ENCODE measurements at places on chromosomes 12 and 14. TPM values are rescaled to one million over a fixed set of nuclear protein-coding genes. Genes with fewer than 3 reads are reported as not detected.

DNA sequence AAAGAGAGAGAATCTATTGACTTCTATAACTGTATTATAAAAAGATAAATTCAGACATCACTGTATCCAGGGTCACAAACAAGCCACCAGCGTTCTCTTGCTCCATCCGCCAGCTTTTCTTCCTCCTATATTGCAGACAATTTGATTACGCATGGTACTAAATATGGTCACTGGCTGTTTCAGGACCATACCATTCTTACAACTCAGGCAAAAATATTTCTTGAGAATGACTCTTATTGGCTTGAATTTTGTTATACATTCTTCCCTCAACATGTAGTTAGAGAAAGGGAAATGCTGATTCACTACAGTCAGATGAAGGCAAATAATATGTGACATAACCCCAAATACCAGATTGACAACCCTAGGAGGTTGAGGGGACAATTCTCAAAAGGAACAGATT lies 101.3 kb downstream of the SLC6A15 start:
- H3K4me1 ChIP-seq = no peaks in the 10 kb centered on the region
- H3K27ac ChIP-seq = no peak overlapping the region
- H3K36me3 ChIP-seq = no peaks in the 10 kb centered on the region

DNA sequence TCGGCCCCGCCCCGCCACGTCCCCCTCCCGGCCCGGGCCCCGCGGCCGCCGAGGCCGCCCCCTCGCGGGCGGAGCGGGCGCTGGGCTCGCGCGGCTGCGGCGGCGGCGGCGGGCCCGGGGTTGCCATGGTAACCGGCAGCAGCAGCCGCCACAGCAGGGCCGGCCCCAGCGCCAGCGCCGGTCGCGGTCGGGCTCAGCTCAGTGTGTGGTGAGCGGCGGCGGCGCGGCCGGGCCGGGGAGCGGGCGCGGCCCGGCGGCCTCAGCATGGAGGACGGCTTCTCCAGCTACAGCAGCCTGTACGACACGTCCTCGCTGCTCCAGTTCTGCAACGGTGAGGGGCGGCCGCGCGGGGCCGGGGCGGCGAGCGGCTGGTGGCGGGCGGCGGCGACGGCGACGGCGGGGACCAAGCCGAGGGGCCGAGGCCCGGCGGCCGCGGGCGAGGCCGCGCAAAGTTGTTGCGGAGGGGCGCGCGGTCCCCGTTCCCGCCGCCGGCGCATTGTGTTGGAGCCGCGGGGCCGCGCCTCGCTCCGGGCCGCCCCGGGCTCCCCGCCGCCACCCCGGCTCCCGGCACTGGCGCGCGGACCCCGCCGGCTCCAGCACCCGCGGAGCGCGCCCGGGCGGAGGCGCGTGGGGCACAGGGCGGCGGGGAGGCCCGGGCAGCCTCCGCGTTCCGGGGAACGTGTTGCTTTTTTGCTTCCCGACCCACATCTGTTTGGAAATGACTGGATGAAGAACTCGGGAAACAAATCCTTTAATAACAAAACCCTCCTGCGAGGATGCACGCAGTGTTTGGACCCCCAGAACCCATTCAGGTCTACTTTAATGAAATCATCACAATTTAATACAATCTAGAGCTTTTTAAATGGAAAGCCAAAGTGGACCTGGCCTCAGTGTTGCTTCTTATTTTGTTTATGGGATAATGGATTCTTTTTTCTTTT lies at the start of gene EML1:
TSS of gene EML1 (plus strand) at position 201 of the 938 bp plus-strand sequence. CDS start at position 265, 64 bp downstream.
- H3K4me3 ChIP-seq = peak within 1 kb of the TSS; percentile 60
- DNase-seq = peak; percentile 85
- peak within 1 kb of the TSS; percentile 88 for H3K27ac ChIP-seq
- H3K27me3 ChIP-seq = no peaks in the 10 kb centered on the region
- H3K4me1 ChIP-seq = peaks cover 40% of the 10 kb centered on the region

GRCh38 chr12:45223868-45224267 lies 8.0 kb downstream of the ANO6 start:
- no peak overlapping the region for H3K4me3 ChIP-seq
- H3K4me1 ChIP-seq = peaks cover 10% of the 10 kb centered on the region
- no peak overlapping the region for H3K27ac ChIP-seq
- no peaks in the 10 kb centered on the region for H3K36me3 ChIP-seq

GRCh38 chr14:99157676-99158075 lies 114.3 kb downstream of the BCL11B start:
- no peaks in the 10 kb centered on the region for H3K36me3 ChIP-seq
- no peak overlapping the region for H3K4me3 ChIP-seq
- no peak overlapping the region for H3K27ac ChIP-seq
- H3K4me1 ChIP-seq = peaks cover 9% of the 10 kb centered on the region
- no peaks in the 10 kb centered on the region for H3K27me3 ChIP-seq

- H3K4me1 ChIP-seq = no peaks in the 10 kb centered on the region
- H3K36me3 ChIP-seq = no peaks in the 10 kb centered on the region
- H3K27me3 ChIP-seq = no peaks in the 10 kb centered on the region
- no peak overlapping the region for H3K27ac ChIP-seq
- no peak overlapping the region for H3K4me3 ChIP-seq
- DNase-seq = no peak
These were observed 99.8 kb downstream of the AKAP6 start for GRCh38 chr14:32428875-32429274.

- H3K36me3 ChIP-seq = no peaks in the 10 kb centered on the region
- no peak overlapping the region for H3K27ac ChIP-seq
- H3K27me3 ChIP-seq = no peaks in the 10 kb centered on the region
- no peaks in the 10 kb centered on the region for H3K4me1 ChIP-seq
- no peak overlapping the region for H3K4me3 ChIP-seq
- DNase-seq = no peak
These were observed 975.1 kb downstream of the AACS start for GRCh38 chr12:126040307-126040706.

DNA sequence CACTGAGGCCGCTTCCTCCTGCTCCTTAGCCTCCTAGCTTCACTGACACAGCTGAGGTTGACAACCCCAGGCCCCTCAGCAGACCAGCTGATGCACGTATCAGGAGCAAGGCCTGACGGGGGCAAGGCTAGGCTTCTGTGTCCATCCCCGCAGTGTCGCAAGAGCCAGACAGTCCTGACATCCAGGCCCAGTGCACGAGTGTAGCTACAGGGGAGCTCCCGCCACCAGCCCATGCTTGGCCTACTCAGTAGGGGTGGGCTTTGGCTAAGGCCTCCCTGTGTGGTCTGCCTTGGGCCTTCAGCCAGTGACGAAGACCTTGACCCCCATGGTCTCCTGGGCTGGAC lies 179.1 kb downstream of the DPF3 start:
- H3K4me3 ChIP-seq = no peak overlapping the region
- H3K27ac ChIP-seq = no peak overlapping the region
- H3K27me3 ChIP-seq = no peaks in the 10 kb centered on the region
- no peaks in the 10 kb centered on the region for H3K4me1 ChIP-seq

Gene PPFIA2
- 4.2 TPM for total RNA-seq

Gene ASCL1
- total RNA-seq = 0.29 TPM

All from upper lobe of left lung (tissue), 6 donors.